Glomerular endothelial cell (primary cell): ENCODE measurements at places on chromosomes 1 and 21. TPM values are rescaled to one million over a fixed set of nuclear protein-coding genes. Genes with fewer than 3 reads are reported as not detected.

THEM5 gene
- not detected in 2 replicates for total RNA-seq

OLIG2 gene
- not detected in 2 replicates for total RNA-seq

FCRL1 gene
- total RNA-seq: not detected in 2 replicates

GRCh38 chr1:113886417-113887401 is 672 bp downstream of the BCL2L15 start:
- DNase-seq: no peak

- DNase-seq: no peak
These were observed 4.3 kb downstream of the TAF5L start for GRCh38 chr1:229621663-229622062.

GRCh38 chr21:24424776-24425175 is 1182.5 kb downstream of the MRPL39 start:
- DNase-seq: no peak

- no peak for DNase-seq
These were observed 24.9 kb upstream of the ZBTB40 start for GRCh38 chr1:22426781-22427180.

DNA sequence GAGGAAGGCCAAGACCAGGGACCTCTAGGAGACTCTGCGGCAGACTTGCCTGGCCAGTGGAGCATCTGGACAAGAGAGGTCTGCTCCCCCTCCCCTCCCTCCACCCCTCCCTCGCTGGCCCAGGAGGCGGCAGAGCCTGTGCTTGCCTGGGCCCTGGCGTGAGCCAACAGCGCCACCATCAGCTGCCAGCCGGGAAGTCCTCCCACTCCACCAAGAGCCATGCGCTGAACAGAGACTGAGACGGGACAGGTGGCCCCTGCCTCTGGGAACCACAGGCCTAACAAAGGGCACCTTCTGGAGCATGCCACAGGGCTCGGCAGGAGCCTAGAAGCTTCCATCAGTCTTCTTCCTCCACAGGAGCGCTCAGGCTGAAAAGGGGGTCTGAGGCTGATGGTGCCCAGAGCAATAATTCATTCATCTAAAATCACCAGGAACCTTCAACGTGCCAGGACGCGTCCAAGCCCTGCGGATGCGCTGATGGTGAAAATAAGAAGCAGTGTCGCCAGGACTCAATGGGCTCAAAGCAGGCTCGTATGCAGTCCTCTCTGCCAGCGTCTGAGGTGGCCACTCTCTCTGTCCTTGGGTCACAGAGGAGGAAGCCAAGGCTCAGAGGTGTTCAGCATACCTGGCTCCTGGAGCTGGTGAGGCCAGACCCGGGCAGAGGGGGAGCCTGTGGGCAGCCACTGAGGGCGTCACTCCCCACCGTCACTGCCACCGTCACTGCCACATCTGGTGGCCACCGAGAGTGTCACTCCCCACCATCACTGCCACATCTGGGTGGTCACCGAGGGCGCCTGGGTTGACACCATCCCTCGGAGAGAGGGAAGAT is 161.2 kb downstream of the NPHP4 start:
- no peak for DNase-seq

- no peak for DNase-seq
These were observed 278.2 kb upstream of the C1orf105 start for GRCh38 chr1:172142324-172142723.

- DNase-seq: no peak
These were observed 81.0 kb downstream of the NOTCH2 start for GRCh38 chr1:119988306-119989062.

DNA sequence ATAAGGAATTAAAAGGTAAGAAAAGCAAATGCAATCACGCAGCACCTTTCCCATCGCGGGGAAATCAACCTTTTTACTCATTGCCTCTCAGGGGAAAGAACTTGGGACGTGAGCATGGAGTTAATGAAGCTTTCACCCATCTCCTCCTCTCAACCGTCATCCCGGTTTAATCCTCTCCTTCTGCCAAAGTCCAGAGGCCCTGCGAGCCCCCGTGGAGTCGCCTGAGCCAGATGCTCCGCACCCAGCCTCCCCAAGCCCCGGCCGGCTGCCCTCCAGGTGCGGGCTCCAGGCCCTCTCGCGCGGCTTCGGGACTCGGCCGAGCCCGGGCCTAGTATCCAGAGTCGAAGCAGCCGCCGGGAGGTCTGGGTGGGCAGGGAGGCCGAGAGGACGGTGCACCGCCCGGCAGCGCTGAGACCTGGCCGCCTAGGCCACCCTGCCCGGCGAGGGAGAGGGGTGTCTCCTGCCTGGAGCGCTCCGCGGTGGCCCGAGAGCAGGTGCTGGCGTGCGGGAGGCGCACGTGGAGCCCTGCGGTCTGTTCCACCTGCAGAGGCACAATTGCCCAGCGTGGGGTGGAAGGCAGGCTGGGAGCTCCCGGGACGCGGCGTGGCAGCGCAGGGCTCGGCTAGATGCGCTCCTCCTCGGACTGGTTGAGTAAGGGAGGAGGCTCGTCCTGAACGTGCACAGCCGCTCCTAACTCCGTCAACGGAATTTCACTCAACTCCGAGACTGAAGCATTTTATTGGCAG is 218.5 kb downstream of the SDCCAG8 start:
- no peak for DNase-seq

DNA sequence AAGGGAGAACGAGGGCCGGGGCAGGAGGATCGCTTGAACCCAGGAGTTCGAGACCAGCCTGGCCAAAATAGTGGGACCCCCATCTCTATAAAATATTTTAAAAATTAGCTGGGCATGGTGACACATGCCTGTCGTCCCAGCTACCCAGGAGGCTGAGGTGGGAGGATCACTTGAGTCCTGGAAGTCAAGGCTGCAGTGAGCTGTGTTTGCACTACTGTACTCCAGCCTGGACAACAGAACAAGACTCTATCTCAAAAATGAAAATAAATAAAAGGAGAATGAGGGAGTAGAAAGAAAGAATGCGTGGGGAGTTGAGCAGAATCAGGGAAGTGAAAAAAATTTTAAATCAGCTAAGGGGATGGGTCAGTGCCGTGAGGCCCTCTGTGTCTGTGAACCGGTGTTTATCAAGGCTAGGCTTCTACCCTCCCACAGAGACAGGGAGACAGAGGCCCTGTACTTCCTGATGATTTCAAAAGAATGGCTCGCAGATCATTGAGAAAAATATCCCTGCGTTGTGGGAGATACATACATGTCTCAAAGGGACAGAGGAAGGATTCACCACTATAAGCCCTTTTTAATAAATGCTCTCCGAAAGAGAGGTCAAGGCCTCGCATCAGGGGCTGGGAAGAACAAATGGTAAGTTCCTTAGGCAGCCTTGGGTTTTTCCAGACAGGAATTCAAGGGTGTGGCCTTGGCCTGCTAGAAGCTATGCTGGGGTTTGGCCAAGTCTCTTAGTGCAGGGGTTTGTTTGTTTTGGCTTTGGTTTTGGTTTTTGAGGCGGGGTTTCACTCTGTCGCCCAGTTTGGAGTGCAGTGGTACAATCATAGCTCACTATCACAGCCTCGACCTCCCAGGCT is 20.7 kb downstream of the IL10RB start:
- DNase-seq: no peak

DNA sequence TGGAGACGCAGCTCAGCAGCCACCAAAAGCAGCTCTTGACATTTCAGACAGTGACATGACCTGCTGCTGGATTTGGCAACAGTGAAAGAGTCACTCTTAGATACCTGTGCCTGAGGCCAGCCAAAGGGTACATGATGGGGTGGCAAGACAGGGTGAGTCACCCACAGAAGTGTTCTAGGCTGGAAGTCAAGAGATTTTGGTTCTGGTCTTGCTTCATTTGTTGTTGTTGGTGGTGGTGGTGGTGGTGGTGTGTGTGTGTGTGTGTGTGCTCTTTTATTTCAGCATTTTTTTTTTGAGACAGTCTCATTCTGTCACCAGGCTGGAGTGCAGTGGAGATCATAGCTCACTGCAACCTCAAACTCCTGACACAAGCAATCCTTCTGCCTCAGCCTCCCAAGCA is 25.8 kb downstream of the SHISAL2A start:
- no peak for DNase-seq

DNA sequence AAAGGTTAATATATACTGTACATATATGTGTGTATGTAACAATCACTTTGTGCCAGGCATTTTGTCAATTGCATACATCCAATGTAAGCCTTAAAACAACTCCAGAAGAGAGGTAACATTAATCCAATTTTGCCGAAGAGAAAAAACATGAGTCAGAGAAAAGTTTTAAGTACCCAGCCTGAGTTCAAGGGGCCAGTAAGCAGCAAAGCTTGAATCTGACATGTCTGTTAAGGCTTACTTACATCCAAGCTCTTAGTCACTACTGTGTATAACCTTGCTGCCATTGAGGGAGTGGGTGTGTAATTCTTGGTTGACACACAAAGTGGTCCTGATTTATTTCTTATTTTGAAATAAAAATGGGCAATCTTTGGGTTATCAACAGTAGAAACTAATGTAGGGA is 360.4 kb upstream of the LYPLAL1 start:
- no peak for DNase-seq

- no peak for DNase-seq
These were observed 373.4 kb downstream of the SEC16B start for GRCh38 chr1:177596485-177596884.

GRCh38 chr21:46618738-46619379 is 14.0 kb upstream of the S100B start:
- no peak for DNase-seq

DNA sequence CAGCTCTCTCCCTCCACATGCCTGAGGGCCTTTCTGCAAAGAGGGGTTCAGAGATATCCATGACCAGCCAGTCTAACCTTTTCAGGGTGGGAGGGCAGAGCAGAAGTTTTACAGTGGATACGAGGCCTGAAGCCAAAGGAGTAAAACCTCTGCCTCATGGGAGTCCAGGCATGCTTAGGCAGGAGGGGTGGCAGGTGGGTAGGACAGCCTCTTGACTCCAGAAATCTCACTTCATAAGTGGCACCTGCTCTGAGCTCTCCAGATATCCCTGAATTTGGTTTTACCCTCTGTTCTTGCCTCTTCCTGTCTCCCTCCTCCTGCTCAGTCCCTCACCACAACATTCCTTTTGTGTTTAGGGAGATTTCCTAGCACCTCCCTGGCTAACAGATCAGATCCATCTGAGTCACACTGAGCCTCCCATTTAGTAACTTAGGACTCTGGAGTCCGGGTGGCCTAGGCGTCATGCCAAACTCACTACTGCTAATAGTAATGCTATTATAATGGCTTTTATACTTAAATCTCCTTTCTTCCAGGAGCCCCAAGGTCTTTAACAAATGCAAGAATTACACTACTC is 201.0 kb downstream of the HS2ST1 start:
- no peak for DNase-seq

- DNase-seq: peak; percentile 39
These were observed 474.3 kb upstream of the C1orf87 start for GRCh38 chr1:60547821-60548220.

- no peak for DNase-seq
These were observed 45.0 kb upstream of the SLC35F3 start for GRCh38 chr1:233859446-233859845.

DNA sequence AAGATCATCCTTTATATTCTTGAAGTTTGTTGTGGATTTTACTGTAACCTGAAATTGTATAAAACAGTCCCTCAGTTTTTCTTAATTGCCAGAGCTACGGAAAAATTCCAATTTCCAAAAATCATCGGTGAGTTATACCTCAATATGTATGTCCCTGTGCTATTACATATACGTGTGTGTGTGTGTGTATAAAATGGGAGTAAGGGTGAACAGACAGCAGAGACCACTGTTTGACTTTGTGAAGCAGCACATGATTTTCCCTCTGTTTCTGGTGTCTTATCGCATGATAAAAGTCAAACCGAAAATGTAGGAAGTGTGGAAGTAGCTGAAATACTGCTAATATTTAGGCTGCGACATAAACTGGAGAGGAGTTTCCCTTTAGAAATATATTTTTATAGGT is 1.2 kb downstream of the OR2T1 start:
- no peak for DNase-seq

DNA sequence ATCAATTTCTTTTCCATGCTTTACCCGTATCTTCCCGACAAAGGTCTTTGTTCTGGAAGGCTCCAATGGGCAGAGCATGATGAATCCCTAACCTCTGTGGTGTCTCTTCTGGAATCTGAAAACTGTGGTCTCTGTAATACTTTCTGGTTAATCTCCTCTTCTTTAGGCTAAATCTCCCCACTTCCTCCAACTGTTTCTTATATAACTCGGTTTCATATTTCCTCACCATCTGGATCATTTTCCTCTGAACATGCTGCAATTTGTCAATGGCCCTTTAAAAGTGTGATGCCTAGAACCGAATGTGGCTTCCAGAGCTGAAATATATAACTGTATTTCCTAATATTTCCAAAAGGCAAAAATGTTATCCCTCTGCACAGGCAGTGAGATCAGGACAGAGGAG is 66.1 kb downstream of the ALG14 start:
- no peak for DNase-seq

DNA sequence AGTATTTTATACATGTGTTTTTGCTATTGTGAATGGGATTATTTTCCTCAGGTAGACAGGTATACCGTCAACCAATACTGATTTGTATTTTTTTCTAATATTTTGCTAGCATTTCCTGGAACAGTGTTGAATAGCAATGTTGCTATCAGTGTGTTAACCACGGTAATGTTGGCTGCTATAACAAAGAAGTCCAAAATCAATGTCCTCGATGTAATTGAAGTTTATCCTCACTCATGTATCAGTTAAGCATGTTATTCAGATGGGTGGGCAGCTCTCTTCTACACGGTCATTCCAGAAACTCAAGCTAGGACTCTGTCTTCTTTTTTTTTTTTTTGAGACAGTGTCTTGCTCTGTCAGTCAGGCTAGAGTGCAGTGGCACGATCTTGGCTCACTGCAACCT is 24.3 kb downstream of the DOP1B start:
- DNase-seq: no peak

DNA sequence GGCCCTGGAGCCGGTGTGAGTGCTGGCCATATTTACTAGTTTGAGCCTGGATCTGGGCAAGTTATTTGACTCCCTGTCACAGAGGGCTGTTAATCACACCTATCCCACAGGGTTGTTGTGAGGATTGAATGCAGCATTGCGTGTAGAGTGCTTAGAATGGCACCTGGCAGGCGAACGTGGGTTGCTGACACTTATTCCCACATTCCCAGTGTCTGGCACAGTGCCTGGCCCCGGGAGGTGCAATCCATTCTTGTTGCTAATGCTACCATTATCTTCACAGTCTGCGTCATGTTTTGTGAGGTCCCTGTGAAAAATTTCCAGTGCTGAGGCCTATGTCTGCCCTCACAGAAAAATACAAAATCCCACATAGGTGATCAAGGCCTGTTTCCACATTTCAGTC is 66.1 kb downstream of the CD2 start:
- no peak for DNase-seq

DNA sequence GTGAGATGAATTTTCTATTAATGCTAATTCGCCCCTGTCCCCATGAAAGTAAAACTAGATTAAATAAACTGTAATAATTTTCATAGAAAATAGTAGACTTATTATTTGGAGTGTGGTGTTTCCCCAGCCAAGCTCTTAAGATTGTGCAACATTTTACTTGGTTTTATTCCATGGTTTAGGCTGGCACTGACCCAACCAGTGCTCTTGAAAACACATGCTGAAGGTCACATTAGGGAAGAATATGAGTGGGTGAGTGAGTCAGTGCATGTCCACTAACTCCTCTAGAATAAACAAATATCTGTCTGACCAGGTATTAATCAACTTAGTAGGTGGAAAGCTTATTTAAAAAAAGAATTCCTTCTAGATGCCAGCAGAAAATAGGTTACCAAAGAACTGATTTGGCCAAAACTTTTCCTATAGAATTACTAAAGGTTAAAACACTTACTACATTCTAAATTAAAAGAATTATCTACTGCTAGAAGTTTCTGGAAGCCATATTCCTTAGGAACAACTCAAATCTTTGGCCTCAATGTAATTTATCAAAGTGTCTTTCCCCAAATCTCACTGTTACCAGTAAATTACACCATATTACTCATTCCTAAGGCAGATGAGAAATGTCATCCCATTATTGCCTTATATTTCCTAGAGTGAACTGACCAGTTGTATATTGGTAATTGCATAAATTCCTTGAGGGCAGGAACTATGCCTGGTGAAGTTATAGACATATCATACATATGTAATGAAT is 89.7 kb upstream of the RGS1 start:
- DNase-seq: peak; percentile 68
